ENCODE measurements at places on chromosomes 13 and 19.

- no peak for DNase-seq
Observed at GRCh38 chr19:31145007-31145406, 204.2 kb downstream of the TSHZ3 start.

- DNase-seq = no peak
Observed at GRCh38 chr19:718991-719512, 10.3 kb downstream of the PALM start.

DNA sequence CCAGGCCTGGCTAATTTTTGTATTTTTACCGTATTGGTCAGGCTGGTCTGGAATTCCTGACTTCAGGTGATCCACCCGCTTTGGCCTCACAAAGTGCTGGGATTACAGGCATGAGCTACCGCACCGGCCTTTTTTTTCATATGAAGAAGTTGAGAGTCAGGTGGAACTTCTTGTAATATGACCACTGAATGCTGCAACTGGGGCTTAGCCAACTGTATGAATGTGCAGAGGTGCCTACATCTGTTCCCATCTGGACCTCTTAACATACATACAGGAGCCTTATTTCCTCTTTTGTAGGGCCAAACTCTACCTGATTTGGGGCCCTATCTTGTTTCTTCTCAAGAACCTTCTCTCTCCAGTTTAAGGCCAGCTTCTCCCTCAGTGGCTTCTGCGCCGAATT, 11.9 kb upstream of the GGACT start:
- no peak for DNase-seq

DNA sequence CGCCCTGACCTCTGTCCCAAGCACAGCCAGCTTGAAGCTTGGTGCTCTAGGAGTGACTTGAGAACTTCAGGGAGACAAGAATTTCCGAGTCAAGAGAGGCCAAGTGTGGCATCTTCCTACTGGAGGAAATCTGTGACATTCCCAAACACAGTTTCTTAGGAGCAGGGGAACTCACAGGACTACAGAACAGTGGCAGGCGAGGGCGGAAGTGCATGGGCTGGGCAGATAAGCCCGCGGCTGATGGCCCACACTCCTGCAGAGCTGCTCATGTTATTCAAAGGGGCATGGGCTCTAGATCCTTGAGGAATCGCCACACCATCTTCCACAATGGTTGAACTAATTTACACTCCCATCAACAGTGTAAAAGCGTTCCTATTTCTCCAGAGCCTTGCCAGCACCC, 168.8 kb downstream of the KATNAL1 start:
- no peak for DNase-seq

DNA sequence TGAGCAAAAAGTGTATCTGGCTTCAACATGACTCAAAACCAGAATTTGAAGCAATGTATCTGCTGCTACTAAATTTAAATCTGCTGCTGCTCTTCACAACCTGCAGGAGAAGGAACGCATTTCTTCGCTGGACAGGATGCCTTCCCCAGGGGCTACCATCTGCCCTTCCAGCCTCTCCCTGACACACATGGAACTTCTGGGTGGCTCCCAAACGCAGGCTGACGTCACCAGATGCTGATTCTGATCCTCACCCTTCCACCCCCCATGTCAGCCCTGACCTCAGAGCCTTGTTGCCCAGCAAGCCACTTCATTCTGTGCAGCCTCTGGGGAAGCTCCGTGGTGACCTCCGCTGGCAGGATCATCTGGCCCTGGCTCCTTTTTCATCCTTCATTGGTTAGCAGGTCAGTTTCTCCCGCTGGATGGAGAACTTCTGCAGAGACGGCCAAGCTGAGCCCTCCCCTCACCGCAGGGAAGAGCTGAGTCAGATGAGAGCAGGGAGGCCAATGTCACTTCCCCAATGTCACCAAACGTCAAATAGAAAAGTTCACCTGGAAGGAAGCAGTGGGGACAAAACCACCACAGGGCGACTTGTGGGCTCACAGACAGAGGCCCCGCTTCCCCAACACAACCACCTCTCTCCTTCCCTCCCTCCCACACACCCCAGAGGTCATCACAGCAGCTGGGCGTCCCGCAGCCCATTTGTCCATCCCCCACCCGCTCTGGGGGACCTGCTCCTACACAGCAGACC, 14.0 kb upstream of the RAB20 start:
- no peak for DNase-seq

- no peak for DNase-seq
Observed at GRCh38 chr19:35037716-35038622, 3.6 kb upstream of the HPN start.

DNA sequence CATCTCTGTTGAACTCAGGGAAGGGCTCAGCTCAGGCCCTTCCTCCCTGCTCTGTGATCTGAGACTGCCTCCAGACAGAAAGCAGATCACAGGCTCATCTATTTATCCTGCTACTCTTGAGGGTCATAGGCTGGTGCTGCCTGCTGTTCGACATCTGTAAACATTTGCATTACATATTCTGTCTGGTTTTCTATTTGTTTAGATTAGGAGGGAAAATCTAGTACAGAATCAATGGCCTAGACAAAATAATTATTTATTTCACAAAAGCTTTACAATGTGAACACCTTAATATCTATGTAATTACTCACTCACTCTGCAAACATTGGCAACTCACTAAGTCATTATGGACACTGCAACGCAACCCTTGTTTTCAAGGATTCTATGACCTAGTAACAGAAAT, 43.0 kb downstream of the CEP89 start:
- DNase-seq = no peak

DNA sequence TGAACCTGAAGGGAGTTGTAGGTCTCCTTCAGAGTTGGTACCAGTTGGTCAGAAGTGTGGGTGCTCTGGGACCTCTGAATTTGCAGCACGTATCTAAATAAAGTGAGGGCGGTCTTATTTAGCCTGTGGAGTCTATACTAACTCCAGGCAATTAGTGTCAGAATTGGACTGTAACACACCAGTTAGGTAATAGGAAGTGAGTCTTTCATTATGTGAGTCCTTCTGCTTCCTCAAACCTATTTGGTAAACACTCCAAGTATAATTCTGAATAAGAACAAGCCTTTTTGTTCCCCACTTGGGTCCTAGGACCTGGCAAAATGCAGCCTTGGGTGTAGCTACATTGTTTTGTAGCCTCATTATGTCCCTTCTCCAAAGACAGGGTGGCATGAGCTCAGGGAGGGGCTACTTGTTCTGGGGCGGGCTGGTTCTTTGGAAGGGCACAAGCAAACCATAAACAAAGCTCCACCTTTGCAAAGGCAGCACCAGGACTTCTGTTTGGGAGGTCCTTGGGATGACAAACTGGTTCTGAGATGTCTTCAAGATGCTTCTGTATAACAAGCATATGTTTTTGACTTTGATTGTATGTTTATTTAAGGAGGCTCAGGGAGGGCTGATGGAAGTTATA, 418.0 kb downstream of the ZNF536 start:
- DNase-seq = no peak

- no peak for DNase-seq
Observed at GRCh38 chr13:48161530-48162179, 66.8 kb upstream of the MED4 start.

DNA sequence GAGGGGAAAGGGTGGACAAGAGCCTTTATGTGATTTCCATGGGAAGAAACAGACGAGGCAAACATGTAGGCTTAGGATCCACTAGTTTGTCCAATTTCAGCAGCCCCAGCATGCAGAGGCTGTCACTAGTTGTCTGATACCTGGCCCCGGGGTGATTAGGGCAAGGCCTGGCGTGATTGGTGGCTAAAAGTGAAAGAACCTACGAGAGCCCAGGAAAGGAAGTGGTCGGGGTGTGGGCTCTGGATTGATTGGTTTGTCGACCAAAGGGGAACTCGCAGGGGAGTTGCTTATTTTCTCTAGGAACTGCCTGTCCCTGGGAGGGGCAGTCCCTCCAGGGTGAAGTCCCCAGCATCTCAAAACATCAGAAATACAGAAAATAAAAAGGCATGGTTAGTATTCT, 64.2 kb upstream of the UQCRFS1 start:
- no peak for DNase-seq

DNA sequence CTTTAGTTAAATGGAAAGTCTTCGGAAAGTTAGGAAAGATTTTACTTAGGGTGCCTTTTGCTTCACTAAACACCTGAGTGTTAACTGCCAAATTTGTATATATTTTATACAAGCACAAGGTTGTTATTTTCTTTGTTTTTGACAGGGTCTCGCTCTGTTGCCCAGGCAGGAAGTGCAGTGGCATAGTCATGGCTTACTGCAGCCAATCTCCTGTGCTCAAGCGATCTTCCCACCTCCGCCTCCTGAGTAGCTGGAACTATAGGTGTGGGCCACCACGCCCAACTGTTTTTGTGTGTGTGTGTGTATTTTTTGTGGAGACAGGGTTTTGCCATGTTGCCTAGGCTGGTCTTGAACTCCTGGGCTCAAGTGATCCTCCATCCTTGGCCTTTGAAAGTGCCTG, 16.2 kb downstream of the KCTD4 start:
- DNase-seq = no peak

DNA sequence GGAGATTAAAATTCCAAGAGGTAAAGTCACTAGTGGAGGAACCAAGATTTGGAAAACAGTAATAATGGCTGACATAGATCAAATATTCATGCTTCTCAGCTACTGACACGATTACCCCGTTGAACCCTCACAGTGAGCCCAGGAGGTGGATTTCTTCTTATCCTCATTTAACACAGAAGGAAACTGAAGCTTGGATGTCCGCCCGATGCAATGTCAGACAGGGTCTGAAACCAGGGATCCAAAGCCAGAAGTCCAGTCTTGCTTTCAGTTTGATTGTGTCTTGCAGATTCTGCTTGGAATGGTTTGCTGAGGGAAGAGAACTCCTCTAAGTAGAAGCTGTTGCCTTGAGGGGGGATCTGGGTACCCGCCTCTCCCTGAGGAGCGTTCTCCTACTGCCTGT, 404.7 kb downstream of the KCNRG start:
- DNase-seq = no peak

DNA sequence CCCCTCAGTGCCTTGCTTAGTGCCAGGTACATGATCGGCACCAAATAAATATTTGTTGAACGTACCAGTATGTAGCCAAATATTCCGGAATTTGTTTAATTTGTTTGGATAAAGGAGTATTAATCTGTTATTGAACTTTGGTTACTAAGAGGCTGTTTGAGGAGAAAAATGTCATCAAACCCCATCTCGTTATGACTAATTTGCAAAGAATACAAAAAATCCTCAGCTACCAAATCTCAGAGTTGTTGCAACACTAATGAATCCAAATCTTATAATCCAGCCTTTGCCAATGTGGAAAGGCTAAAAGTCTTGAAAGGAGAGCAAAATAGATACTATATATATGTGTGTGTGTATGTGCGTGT, 79.5 kb downstream of the KLF5 start:
- no peak for DNase-seq

DNA sequence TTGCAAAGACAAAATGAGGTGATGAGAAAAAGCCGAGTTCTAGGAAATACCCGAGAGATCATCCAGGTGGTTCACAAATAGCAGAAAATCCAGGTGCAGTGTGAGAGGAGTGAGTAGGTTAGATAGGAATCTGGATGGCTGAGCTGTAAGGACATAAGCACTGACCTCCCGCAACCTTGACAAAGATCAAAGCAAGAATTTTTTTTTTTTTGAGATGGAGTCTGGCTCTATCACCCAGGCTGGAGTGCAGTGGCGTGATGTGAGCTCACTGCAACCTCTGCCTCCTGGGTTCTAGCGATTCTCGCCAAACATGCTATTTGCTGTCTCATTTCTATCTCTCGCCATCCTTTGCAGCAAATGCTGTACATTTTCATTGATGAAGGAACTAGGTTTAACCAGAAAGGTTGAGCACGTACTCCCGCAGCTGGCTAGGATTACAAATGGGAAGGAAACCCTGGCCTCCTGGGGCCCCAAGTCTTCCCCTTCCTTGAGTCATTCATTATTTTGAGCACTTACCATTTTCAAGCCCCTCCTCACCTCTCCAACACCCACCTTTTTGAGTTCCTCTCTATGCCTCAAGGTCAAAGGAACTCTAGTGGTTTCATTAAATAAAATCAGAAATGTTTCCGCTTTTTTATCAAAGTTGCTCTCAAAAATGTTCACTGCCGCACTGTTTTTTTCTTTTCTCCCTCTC, 38.8 kb downstream of the NLRP12 start:
- no peak for DNase-seq

GRCh38 chr19:54062643-54063042, 1.1 kb downstream of the VSTM1 start:
- DNase-seq = no peak

Measured in HFF-Myc (cell line).